Stimulated activated CD4-positive, alpha-beta T cell treated with anti-CD3 and anti-CD28 coated beads, Interleukin-1b, Interleukin-23, amount 100 ng/mL, for 1 hour (primary cell): ENCODE measurements at places on chromosomes 11 and 22.
A peak's percentile ranks its signal among the peaks of the same experiment; 100 is the strongest.

DNA sequence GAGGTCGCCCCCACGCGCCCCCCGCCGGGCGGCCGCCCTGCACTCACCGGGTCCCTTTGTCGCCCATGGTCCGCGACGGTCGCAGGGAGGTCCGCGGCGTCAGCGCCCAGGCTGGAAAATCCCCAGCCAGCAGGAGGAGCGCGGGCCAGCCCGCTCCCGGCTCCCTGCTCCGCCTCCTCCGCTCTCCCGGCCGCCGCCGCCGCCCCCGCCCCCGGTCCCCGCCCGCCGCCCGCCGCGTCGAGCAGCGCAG is at the start of gene ARRB1:
Gene ARRB1, minus strand, starts transcription at position 121 of the 250 bp plus-strand sequence. Its CDS starts 54 bp downstream, at position 67.
- DNase-seq = no peak

- DNase-seq = peak; percentile 3
These were observed 42.1 kb upstream of the CRTAM start for GRCh38 chr11:122796128-122796717.

DNA sequence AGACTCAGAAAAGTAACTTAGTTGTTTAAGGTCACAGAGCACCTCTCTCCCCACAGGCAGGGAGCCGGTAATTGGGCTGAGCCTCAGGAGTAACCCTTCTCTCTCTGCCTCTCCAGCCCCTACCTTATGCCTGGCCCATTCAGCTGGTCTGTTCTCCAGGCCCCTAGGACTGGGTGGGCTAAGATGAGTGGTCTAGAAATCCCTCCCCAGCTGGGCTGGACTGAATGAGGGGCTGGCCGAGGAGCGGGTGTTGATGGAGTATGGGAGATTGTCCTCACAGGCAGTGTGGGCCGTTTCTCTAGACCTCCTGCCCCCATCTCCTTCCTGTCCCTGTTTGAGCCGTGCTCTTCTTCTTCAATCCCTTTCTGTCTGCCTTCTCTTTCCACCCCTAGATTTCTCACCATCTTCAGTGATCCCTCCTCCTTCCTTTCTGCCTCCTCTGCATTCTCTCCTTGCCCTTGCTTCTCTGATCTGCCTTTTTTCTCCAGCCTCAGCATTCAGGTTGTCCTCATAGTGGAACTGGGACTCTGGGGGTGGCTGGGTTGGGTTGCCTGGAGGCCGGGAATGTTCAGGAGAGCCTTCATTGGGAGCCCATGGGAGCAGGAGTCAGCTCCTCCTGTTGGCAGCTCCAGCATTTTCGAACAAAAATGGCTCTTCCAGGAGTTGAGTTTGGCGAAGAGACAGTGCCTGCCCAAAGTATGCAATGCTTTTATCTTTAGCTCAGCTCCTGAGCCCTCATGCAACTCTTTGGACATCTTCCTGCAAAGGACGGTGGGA is 7.6 kb downstream of the ST3GAL4 start:
- DNase-seq = no peak

DNA sequence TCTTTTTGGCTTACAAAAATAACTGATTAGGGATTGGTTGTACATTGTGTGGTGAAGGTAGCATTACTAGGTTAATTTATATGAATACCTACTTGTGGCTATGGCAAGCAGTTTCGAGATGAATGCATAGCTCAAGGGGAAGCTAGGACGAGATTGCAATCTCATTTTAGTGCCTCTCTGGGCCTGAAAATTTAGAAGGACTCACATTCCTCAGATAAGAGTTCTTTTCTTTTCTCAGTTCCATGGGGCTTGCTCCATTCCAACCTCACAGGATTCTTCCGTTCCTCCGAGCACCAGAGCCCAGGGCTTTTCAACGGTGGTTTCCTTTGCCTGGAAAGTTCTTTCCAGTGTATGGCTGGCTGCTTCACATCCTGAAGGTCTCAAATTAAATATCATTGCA is 82.1 kb downstream of the CECR2 start:
- no peak for DNase-seq

DNA sequence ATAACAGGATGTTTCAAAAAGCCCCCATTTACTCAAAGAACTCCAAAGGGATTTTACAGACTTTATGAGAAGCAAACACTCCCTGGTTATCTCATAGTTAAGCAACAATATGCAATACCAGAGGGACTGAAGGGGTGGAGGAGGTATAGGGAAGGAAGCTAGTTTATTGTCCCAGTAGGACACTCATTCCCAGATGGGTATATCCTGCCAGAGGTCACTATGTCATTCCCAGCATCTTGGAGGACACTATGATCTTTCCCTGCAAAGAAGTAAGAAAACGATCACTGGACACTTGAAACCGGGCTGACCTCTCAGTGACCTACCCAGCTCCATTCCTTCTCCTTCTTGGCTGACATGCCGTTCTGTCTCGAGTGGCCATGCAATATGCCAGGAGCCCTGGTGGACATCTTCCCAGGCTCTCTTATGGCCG is 114.5 kb downstream of the NAT10 start:
- DNase-seq = no peak

DNA sequence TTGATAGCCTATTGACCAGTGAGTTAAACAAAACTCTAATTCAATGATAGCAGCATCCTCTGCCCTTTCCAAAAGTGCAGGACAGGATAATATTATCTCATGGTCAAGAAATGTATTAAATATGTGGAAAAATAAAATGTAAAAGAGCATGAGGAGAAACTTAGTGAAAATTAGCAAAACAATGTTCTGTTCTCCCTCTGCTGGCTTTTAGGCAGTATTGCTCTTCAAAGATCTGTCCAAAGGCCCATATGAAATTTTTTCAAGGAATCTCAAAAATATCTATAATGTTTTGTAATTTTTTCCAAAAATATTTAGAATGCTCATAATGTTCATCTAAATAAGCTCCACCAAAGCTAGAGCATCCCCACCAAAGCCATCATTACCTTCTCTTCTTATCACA is 8.3 kb upstream of the ARL14EP start:
- DNase-seq = no peak

DNA sequence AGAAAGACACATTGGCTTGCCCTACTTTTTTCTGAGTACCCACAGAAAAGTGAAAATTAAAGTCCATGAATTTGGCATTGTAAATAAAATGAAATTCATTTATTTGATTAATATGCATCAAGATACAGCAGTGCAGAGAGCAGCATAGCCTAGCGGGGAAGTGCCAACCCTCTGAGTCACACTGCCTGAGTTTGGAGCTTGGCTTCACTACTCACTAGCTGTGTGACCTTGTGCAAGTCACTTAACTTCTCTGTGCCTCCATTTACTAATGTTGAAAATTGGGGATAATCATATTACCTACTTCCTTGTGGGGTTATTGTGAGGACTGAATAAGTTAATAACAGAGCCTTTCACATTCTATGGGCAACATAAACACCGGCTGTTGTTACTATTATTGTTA is 111.5 kb upstream of the CSNK2A3 start:
- DNase-seq = no peak

DNA sequence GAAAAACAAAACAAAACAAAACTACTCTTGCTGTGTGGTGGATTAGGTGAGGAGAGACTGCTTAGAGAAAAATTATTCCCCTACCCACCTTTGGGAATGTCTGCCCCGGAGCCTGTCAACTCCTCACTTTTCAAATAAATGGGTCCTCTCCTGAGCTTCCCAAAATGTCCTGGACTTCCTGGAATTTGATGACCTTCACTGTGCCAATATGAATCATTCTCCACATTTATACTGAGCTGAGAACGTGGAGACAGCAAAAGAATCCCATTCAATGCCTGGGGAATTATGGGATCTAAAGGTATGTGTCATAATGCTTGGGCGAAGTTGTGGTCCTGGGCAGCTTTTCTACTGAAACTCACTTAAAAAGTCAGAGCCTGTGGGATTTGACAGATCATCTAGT is 136.8 kb downstream of the KIF18A start:
- no peak for DNase-seq

- DNase-seq = no peak
These were observed 52.4 kb downstream of the KCNC1 start for GRCh38 chr11:17786824-17787525.

GRCh38 chr22:49956914-49957825 is 3.4 kb upstream of the PIM3 start:
- no peak for DNase-seq

GRCh38 chr22:37275134-37275533 is 7.2 kb upstream of the CYTH4 start:
- DNase-seq = no peak

DNA sequence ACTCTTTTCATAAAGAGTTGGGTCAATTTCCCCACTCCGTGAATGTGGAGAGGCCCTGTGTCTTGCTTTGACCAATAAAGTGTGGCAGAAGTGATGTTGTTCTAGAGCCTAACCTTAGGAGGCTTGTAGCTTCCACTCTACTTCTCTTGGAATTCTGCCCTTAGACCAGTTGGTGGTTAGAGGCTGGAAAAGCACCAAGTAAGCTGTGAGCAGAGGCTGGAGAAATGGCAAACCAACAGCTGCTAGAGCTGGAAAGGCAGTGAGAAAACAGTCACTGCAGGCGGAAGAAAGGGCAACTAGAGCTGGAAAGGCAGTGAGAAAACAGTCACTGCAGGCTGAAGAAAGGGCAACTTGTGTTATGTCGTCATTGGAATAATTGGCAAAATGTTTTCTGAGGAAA is 29.8 kb upstream of the MSANTD2 start:
- no peak for DNase-seq

DNA sequence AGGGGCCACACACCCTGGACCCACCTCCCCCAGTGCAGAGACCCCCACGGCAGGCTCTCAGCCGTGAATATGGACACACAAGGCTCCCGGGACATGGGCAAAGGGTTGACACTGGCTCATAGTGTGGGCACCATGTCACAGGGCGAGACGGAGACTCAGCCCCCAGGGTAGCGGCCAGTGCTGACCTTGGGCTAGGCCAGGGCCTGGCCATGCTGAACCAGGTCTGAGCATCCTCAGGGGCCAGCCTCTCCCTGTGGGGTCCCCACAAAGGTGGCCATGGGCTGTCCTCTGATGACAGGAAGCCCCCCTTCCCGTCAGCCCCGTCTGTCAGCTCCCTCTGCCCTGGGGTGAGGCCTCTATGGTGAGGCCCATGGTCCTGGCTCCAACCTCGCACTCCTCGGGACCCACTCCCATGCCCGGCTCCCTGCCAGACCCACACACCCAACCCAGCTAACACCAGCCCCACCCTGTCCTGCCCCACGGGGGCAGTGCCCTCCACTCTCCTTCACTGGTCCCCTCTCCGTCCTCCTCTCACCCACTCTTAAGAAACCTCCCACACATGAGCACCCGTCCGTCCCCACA is 19.0 kb upstream of the PRODH start:
- DNase-seq = no peak

- no peak for DNase-seq
These were observed 14.9 kb upstream of the ISX start for GRCh38 chr22:35051013-35051535.

- DNase-seq = no peak
These were observed 4.3 kb downstream of the SLC43A3 start for GRCh38 chr11:57422669-57423068.

DNA sequence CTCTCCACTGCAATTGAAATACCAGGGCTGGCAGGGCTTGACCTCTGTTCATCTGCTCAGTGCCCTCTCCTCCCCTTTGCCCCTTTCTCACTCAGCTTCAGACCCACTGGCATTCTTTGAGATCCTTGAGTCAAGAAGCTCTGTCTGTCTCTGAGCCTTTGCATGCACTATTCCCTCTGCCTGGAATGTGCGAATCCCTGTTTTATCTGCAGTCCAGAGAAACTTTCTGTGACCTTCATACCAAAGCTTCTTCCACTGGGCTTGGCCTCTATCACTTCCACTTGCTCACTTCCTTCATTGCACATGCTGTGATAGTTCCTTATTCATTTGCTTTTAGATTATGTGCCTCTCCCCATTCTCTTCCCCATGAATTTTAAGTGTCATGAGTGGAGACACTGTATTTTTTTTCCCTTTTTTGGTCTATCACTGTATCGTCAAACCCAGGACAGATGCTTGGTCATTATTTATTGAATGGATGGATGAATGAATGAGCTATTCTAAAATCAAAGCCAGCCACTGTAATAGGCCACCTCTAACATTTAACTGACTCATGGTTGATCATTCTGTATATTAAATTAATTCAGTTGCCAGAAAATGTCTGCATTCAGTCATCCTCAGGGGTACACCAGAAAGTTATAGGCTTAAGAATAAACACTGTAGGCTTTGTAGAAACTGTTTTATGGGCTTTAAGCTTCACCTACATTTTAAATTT is 88.7 kb upstream of the TIMP3 start:
- no peak for DNase-seq

DNA sequence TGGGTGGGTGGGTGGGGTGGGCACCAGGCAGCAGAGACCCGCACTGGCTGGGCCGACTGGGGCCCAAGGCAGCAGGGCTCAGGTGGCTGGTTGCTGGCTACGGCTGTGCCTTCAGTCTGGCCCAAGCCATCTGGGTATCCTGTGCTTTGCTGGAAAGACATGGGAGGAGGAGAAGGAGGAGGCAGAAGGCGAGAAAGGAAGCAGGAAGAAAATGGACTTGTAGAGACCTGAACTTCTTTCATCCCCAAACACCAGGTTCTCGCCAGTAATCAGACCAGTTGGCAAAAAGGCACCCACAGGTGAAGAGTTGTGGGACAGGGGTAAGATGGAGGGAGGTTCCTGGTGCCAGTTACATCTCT is 78.8 kb downstream of the IGLL1 start:
- DNase-seq = no peak

- DNase-seq = no peak
These were observed 697.1 kb upstream of the FAT3 start for GRCh38 chr11:91527380-91528030.

DNA sequence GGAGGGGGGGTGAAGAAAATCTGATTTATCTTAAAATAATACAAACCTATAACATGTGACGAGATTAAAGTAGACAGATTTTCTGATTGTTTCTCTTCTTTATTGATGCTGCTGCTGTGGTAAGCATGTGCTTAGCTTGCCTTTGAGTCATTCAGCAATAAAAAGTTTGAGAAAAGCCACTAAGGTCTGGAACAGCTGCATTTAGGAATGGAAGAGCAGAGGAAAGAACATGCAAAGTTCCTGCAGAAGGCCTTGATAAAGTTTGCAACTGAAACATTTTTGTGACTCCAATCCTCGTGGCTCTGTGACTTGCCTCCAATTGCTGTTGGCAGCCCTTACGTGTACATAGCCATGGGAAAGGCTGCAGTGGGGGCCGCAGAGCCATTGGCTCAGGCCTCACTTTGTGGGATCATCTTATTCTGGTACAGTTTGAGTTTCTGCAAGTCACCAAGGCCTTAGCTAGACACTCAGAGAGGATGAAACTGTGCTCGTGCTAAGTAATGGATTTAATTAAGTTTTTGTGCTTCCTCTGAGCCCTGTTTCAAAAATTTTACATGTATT is 370.2 kb downstream of the AASDHPPT start:
- DNase-seq = no peak

GRCh38 chr11:47466201-47466600 is 17.3 kb upstream of the RAPSN start:
- DNase-seq = no peak

- no peak for DNase-seq
These were observed 49.5 kb downstream of the IGF2 start for GRCh38 chr11:2089536-2090165.
